ENCODE measurements at places on chromosomes 7 and 10.
A peak's percentile ranks its signal among the peaks of the same experiment; 100 is the strongest.

- DNase-seq = no peak
Observed at GRCh38 chr10:116873134-116873533, 23.8 kb downstream of the ENO4 start.

- no peak for DNase-seq
Observed at GRCh38 chr7:17535776-17536175, 237.3 kb downstream of the AHR start.

DNA sequence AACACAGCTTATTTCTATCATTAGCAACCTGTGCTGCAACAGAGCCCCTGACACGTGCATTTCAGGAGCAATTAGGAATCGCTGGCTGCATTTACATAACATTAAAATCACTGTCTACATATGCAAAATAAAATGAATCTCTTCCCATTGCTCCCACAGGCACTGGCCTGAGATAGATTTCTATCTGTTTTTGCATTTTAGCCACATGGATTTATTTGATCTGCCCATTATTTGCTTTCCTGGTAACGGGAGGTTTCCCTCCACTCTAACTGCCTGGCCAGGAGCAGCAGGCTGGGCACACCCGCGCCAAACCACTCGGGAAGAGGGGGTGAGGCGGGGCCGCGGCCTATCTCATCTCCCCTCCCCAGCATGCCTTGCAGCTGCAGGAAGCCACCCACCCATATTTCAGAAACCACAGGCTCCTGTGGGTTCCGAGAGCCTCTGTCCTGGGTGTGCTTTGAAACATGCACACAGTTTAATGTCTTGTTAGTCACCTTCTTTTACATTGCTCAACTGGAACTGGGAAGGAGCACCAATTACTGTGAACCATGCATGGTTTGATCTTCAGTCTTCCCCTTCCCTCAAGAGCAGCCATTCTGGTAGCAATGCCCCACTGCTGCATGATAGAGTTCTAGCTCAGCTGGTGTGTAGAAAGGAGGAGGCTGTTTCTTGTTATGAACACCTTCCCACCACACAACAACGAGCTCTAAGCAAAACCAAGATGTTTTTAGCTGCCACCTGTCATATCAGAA lies 37.7 kb upstream of the IKZF1 start:
- DNase-seq = no peak

GRCh38 chr10:71868192-71868697 lies 17.2 kb upstream of the PSAP start:
- DNase-seq = no peak

GRCh38 chr7:114085592-114086501 lies 167.0 kb upstream of the PPP1R3A start:
- DNase-seq = no peak

DNA sequence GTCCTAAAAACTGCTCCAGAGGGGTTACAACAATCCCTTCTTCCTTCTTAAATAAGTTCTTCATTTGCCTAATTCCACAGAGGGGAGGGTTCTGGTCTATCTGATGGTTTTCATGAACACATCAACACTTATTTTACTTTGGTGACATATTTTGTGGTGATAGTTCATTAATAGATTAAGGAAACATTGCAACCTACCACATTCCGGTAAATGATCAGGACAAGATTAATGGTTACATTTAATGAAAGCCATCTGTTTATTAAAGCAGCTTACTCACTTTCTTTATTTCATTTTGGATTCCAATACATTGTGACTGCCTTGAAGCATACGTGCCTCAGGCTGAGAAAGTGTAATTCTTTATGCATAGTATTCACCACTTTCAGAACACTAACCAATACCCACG lies 101.0 kb downstream of the SKIDA1 start:
- peak; percentile 58 for DNase-seq

- no peak for DNase-seq
Observed at GRCh38 chr7:113078331-113078730, 8.3 kb downstream of the GPR85 start.

DNA sequence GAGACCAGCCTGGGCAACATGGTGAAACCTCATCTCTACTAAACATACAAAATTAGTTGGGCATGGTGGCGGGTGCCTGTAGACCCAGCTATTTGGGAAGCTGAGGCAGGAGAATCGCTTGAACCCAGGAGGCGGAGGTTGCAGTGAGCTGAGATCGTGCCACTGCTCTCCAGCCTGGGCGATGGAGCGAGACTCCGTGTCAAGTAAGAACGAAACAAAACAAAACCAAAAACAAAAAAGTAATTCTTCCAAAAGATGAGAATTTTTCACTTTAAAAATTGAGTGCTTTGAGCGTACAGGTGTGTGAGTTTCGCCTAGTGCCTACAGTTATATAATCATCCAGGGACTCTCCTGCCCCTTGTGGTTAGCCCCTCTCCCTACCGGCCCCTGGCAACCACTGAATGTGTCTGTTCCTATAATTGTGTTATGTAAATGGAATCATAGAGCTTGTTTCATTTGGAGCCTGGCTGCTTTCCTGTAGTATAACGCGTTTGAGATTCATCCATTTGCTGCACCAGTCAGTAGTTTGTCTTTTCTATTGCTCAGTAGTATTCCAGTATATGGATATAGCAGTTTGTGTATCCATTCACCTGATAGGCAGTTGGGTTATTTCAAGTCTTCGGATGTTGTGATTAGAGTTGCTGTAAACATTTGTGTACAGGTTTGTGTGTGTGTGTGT lies 80.0 kb downstream of the RBM33 start:
- no peak for DNase-seq

GRCh38 chr10:30116041-30116491 lies 56.7 kb upstream of the JCAD start:
- no peak for DNase-seq

DNA sequence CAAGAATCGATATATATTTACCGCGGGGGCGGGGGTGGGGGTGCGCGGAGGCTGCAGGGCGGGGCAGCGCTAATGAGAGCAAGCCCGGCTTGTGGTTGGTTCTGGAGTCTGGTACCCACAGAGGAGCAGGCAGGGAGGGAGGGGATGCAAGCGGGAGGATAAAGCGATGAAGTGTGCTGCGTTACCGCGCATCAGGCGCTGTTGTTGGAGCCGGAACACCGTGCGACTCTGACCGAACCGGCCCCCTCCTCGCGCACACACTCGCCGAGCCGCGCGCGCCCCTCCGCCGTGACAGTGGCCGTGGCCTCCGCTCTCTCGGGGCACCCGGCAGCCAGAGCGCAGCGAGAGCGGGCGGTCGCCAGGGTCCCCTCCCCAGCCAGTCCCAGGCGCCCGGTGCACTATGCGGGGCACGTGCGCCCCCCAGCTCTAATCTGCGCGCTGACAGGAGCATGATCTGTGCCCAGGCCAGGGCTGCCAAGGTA lies at the start of gene HECW1:
HECW1 (plus strand) TSS at position 189 of the 482 bp plus-strand sequence. CDS start 131,259 bp downstream, outside the sequence.
- DNase-seq = no peak

All from HFF-Myc (cell line).